ENCODE measurements at places on chromosomes 2 and 18.

- no peak for DNase-seq
Observed at GRCh38 chr2:200428961-200429665, 80.8 kb downstream of the KCTD18 start.

GRCh38 chr2:37947306-37947705, 22.2 kb downstream of the RMDN2 start:
- DNase-seq, result no peak

DNA sequence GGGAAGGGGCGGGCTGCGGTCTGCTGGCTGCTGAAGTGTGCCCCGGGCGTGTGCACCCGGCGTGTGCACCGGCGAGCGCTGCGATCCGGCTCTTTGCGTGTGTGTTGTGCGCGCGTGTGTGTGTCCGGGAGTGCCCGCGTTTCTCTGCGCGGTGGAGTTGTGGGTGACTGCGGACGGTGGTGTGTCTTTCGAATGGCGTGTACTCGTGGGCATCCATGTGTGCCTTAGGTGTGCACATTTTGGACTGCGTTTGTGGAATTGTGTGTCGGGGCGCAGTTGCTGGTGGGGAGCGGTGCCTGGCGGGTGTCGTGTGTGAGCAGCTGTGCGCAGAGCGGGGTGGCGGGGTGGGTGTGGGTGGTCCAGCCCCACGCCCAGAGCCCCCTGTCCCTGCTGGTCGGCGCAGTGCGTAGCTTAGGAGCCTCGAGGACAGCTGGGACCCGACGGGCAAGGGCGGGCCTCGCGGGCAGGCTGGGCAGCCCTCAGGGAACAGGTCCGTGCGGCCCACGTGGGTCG, 533 bp downstream of the HPCAL1 start:
- DNase-seq, result no peak

DNA sequence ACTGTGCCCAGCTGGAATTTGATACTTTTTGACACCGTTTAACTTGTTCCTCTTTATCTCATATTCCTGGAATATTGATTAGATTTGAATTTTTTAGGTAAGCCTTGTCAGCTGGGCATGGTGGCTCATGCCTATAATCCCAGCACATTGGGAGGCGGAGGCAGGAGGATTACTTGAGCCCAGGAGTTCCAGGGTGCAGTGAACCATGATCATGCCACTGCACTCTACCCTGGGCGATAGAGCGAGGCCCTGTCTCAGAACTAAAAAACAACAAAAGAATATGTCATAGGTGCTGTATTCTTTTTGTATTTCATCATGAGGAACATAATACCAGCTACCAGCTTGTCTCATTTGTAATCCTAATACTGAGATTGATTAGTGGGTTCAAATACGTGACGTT, 90.3 kb downstream of the ZNF532 start:
- DNase-seq, result no peak

GRCh38 chr18:24831871-24832665, 371.6 kb downstream of the HRH4 start:
- no peak for DNase-seq

DNA sequence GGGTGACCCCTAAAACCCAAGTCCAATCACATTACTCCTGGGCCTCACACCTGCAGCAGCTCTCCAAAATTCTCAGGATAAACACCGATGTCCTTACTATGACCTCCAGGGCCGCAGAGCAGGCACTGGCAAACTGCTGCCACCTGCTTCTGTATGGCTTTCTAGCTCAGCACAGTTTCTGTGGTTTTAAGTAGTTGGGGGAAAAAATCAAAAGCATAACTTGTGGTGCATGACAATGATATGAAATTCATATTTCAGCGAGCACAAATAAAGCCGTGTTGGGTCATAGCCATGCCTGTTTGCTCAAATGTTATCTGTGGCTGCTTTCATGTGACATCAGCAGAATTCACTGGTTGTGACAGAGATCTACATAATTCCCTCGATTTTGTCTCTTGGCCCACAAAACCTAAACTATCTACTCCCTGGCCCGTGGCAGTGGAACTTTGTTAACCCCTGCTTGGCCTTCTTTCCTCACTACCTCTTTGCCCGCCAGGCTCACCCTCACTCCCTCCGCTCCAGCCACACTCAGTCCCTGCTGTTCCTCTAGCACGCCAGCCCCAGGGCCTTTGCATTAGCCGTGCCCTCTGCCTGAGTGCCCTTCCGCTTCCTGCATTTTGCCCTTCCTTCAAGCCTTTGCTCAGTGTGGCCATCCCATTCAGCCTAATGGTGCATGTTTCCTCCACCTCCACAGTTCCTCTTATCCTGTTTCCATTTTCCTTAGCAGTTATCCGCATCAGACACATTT, 108.3 kb downstream of the AGAP1 start:
- DNase-seq, result no peak

DNA sequence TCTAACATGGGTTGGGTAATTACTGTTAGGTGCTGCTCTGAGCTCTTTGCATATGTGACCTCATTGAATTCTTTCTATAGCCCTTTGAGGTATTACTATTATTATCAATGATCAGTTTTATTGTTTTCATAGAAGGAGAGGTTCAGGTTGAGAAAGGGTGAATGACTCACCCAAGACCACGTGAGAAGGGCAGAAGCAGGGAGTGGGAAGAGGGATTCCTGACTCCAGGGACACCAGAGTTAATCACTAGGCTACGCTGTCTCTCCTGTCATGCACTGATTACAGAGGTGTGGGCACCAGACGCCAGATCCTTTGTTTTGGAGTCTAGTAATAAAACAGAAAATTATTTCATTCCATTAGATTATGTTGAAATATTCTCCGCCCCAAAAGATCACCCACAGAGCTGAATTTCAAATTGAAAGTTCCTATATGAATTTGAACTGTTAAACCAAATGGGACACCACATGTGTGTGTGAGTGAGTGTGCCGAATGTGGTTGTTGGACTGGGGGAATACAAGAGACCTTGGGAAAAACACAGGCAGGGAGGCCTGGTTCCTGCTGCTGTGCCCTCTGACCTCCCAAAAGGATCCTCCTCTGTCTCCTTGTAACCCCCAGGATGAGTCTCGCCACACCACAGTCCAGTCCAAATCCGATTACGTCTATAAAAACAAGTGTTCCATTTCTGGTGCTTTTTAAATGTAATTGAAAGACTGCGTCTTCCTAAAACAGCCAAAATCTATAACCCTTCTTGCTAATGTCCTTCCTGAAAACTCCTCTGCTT, 215.4 kb downstream of the ZNF521 start:
- DNase-seq, result no peak

GRCh38 chr2:161981679-161982250, 92.2 kb downstream of the DPP4 start:
- no peak for DNase-seq

- DNase-seq, result peak; percentile 31
Observed at GRCh38 chr18:8217051-8217564, 392.1 kb upstream of the RAB12 start.

GRCh38 chr2:53183581-53183980, 584.0 kb upstream of the CHAC2 start:
- no peak for DNase-seq

DNA sequence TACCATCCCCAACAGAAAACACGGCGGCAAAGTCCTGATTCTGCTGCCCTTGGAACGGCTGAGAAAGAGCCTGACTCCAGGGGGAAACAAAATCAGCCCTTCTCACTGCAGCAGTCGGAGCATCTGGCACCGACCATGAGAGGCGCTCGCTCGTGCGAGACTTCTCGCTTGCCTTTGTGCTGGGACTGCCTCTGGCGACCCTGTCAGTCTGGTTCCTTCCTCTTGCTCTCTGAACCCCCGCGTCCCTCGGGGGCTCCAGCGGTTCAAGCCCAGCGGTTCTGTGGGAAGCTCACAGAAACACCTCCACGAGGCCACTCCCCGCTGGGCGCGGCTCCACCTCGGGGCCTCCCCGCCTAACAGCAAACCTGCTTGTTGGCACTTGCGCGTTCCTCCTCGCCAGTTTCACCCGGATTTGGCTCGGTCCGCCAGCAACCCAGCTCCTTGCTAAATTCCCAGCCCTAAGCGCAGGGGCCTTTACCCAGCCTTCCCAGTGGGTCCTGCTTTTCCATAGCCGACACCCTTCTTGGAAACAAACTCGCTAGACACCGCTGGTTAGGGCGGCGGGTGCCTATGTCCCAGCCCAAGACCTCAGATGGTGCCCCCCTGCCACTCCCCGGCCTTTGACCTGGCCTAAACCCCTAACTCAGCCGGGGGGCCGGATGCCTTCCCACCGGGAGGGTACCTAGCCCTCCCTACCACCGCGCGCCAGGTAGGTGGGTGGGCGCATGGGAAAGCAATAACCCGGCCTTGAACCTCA, 2.2 kb downstream of the RND3 start:
- no peak for DNase-seq

DNA sequence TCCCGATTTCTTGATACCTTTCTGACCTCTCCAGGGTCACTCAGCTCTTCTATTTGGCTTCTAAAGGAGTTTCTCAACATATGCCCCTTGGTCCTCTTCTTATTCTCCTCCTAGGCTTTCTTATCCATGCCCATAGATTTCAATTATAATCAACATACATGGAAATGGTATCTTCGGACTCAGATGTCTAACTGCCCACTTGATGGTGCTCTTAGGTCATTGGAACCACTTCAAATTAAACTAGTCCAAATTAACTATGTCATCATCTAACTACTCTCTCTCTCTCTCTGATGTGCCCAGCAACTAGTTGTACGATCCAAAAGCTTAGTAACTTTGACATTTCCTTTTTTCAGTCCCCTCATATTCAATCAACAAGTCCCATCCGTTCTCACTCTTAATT, 43.2 kb upstream of the GPR75 start:
- DNase-seq, result no peak

GRCh38 chr2:73028841-73029240, 42.7 kb downstream of the SFXN5 start:
- DNase-seq, result peak; percentile 42

GRCh38 chr2:237283131-237283928, 130.6 kb downstream of the COL6A3 start:
- DNase-seq, result no peak

GRCh38 chr2:156466739-156467405, 30.7 kb downstream of the GPD2 start:
- DNase-seq, result no peak

DNA sequence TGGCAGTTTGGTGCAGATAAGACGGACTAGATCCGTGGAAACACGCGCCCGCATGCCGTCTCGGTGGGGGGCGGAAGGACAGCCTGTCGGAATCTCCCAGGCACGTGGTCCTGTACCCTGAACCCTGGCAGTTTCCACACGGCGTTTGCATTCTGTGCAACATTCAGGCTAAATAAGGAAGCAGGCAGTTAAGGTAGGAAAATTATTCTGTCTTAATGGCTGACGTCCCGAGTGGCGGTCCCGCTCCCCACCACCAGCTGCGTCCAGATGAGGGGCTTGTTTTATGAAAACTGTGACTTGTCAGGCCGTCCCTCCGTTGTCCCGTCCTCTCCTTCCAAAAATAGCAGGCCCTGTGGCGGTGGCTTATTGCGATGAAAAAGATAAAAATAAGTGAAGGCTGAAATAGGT, 120.2 kb downstream of the NFATC1 start:
- no peak for DNase-seq

- no peak for DNase-seq
Observed at GRCh38 chr2:196987649-196988364, 61.3 kb upstream of the PGAP1 start.

DNA sequence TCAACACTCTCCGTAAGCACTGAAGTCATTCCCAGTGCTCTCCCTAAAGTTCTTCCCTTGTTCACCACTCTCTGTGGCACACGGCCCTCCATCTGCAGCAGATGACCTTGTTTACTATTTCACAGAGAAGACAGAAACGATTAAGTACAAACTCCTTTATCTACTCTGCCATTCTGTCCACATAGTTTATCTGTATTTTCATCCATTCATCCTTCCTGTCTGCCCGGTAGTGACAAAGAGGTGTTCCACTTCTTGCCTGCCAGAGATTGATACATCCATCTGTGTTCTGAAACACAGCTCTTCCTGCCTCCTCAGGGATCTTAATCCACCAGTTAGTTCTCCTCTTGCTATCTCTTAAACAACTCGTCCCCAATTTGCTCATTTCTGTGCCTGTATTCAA, 77.9 kb upstream of the CD226 start:
- no peak for DNase-seq

DNA sequence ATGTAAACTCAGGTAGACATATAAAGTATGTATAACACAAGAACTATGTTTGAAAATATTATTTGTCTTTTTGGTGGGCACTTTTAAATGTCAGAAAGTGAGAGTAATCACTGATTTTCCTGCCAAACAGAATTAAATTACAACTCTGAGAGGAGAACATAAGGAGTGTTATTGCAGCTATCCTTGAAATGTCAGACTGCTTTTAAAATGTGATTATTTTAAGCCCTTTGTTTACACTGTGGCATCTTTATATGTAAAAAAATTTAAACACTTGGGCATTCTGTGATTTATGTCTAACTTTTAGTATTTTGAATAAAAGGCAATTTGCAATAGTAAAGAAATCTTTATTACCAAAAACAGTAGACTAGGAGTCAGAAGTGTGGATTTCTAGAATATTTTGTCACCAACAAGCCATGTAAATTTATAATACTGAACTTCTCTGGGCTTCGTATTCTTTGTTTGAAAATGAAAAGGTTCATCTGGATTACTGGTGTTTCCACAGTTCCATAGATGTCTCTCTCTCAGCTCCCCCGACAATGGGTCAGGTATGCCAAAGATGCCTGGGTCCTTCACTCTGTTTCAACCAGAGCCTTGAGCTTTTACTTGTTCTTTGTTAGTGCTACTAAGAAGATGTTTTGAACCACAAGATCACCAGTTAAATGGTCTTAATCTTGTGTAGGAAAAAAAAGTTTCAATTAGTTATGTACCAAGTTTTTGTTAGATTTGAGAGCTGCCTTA, 38.8 kb downstream of the GULP1 start:
- DNase-seq, result no peak
